ENCODE measurements at places on chromosomes 1 and 21.

GRCh38 chr21:23686737-23687523 lies 1920.4 kb downstream of the MRPL39 start:
- no peak for DNase-seq

GRCh38 chr1:56898879-56899278 lies 44.3 kb downstream of the C8A start:
- DNase-seq: no peak

DNA sequence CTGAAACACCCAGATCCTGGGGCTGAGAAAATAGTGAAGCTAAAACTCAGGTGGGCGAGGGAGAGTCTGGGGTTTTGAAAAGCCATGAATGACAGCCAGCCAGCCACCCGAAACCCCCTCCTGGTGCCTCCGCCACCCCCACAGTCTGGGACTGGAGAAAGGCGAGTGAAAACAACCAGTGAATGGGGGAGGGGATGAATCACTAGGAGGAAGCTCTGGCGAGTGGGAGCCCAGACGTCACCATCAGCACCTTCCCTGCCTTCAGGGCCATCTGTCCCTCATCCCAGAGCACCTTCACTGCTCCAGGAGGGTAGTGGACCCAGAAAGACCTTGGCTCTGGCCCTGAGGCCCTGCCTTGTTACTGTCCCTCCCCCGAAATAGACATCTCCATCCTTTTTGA lies 9.2 kb downstream of the RORC start:
- no peak for DNase-seq

DNA sequence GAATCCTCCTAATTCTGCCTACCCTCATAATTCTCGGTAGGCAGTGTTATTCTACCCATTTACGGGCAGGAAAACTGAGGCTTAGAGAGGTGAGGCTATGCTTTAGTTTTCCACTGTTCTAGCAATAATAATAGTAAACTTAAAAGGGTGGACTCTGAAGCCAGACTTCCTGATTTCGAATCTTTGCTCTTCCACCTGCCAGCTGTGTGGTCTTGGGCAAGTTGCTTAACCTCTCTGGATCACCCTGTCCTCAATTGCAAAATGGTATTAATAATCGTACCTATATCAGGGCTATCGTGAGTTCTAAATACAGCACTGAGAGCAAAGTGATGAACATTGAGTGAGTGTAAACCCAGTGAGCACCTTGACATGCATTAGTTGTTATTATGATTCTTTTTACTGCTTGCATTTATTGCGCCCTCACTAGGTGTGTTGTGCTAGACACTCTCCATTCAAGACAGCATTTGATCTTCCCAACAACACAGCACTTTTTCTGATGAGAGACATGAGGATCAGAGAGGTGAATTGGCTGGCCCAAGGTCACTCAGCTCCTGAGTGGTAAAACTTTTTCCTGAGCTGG lies 102.3 kb upstream of the CSF3R start:
- DNase-seq: no peak

DNA sequence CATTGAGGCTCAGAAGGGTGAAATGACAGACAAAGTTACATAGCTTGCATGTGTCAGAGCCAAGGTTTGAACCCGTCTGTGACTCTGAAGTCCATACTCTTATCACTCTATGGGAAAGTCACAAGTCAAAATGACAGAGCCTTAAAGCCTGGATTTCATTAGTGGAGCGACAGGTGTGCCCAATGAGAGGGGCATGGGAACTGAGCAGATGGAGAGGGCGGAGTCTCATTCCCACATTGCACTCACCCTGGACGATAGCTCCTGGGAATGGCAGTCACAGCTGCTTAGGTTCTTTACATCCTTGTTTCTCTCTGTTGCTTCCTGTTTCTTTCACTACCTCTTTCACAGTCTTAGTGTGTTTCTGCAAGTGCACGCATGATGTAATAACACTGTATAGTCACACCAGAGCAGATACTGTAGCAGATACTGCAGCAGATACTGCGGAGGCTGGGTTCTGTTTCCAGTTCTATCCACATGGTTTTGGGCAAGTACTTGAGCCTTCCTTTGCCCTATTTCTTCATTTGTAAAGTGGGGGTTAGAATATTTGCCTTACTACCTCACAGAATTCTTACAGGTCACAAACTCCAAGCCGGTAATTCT lies 127.2 kb downstream of the ZSCAN20 start:
- DNase-seq: no peak

DNA sequence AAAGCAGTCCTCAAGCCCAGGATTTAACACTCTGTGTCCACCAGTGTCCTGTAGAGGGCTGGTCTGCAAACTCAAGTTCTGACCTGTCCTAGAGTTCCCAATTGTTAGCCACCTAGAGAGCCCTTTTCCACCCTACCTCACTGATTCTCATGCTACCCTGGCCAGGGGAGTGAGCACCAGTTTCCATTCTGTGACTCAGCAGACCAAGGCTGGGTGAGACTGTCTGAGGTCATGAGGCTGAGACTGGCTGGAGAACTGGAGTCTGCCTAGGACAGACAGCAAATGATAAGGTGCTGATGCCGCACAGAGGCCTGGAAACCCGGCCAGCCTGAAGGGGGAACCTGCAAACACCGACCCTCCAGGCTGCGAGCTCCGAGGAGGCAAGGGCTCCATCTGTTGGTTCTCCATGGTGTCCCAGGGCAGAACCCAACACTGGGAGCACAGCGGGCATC lies 13.7 kb downstream of the GLIS1 start:
- no peak for DNase-seq

- no peak for DNase-seq
Measured at GRCh38 chr21:42453986-42454570, 41.9 kb downstream of the RSPH1 start.

DNA sequence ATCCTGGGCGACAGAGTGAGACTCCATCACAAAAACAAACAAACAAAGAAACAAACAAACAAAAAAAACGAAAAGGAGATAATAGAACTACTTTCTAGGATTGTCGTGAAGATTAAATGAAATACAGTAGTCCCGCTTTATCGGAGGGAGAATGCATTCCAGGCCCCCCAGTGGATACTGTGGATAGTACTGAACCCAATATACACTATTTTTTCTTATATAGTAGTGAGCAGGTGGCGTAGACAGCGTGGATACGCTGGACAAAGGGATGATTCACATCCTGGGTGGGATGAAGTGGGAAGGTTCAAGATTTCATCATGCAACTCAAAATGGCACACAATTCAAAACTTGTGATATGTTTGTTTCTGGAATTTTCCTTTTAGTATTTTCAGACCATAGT lies 8.0 kb downstream of the SLC35F3 start:
- DNase-seq: no peak

DNA sequence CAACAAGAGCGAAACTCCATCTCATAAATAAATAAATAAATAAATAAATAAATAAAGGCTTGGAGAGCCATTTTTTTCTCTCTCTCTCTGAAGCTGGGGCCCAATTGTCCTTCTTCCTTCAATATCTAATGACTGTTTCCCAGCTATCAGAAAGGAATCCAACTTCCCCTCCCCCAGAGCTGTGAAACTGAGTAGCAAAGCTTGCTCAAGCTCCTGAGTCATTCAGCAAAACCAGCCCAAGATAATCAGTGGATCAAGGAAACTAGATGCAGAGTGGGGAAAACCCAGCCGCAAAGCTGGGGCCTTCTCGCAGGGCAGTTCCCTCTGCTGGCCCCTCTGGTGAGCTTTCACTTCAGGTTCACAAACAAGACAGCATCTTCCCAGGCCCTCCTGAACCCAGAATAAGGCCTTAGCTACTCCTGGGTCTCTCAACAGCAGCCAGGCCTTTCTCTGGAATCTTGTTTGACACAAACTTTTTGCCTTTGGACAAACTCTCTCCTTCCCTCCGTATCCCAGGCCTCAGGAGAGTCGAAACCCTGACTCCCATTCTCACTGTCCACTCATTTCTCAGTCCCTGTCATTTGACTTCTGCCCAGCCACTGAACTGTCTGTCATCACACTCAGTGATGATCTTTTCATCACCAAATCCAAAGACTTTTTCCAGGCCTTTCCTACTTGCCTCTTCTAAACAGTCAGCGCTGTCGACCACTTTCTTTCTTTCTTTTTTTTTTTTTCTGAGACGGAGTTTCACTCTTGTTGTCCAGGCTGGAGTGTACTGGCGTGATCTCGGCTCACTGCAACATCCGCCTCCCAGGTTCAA lies 18.0 kb upstream of the PTP4A2 start:
- peak; percentile 57 for DNase-seq

DNA sequence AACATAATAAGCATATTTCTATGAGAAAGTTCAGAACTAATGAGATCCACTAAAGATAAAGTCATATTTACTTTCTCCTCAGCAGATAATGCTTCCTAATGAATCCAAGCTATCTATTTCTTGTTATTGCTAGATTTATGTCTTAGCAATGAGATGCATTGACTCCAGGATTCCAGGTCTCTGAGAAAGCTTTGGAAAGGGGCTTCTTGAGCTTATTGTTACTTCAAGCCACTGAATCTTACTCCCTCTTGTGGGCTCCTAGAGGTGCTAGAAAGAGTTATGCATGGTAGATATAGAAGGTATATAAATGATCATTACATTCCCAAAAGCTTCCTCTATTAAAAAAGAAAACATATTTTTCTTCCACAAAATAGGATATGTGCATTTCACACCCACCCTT lies 246.4 kb upstream of the ADAMTS5 start:
- DNase-seq: no peak

- no peak for DNase-seq
Measured at GRCh38 chr1:226526801-226527595, 21.6 kb upstream of the STUM start.

GRCh38 chr1:29849038-29849750 lies 612.9 kb downstream of the PTPRU start:
- DNase-seq: no peak

DNA sequence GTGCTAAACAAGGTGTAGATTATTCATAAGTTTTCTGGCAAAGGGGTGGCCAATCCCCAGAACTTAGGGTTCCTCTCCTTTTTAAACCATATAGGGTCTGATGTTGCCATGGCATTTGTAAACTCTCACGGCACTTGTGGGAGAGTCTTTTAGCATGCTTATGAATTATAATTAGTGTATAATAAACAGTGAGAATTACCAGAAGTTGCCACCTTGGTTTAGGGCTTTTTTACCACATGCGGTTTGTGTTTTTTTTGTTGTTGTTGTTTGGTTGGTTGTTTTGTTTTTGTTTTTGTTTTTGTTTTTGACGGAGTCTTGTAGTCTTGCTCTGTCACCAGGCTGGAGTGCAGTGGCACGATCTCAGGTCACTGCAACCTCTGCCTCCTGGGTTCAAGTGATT lies 8.9 kb upstream of the LAX1 start:
- no peak for DNase-seq

GRCh38 chr1:191358724-191359123 lies 799.5 kb upstream of the RGS18 start:
- DNase-seq: no peak

- no peak for DNase-seq
Measured at GRCh38 chr1:229062135-229062534, 208.8 kb upstream of the RAB4A start.

DNA sequence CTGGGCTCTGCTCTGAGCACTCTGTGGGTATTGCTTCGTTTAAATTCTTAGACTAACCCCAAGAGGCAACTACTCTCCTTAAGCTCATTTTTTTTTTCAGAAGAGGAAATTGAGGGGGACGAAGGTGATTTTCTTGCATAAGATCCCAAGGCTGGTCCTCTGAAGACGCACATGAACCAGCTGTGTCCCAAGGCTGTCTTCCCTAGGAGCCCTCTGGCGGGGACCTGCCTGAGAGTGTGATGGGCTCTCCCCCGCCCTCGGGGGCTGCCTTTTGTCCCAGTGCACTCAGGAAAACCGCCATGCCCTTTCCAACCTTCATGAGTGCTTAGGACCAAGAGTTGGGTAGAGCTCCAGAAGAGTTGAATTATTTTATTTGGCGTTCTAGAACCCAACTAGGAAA lies 21.7 kb downstream of the UMODL1 start:
- no peak for DNase-seq

DNA sequence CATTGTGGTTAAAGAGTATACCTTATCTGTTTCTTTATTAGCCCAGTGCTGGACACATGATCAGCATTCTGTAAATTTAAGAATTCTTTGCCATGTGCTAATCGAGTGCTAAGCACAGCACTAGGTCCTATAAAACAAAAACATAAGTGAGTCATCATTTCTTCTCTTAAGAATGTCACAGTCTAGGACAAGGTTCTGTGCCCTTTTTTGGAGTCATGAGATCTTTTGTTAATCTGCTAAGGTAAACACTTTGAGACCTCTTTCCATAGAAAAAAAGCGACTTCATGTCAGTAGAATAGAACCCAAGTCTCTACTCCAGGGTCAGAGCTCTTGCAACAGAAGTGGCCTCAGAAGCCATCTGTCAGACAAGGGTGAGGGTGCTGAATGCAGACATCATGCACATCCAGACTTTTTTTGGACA lies 70.0 kb upstream of the NFIA start:
- no peak for DNase-seq

DNA sequence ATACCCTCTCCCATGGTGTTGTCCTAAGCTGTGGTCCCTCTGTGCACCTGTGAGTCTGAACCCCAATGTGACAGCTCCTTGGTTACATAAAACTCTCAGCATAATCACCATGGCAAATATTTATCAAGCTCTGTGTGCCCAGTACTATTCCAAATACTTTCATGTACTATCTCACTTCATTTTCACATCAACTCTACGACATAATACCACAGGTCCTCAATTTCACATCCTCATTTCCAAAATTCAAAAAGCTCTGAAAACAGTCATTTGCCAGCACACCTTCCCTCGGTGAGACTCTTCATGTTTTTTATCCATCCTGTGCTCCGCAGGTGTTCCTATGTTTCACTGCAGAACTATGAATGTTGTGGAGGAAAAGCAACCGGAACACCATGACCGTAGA lies 12.4 kb upstream of the CREG1 start:
- DNase-seq: no peak

DNA sequence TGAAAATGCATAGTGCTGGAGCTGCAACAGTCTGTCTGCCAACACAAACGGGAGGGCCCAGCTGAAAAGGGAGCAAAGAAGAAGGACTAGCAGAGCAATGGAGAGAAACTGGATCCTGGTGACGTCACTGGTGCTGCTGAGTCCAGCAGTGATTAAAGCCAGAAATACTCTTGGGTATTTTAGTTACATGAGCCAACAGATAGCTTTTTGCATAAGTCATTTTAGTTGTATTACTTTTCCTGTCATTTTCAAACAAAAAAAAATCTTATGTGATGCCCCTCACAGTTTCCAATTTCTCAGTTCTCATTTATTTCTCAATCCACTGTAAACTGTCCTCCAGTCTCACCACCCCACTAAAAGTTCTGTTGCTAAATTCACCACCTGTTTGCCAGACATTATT lies 38.7 kb upstream of the NEK7 start:
- no peak for DNase-seq

DNA sequence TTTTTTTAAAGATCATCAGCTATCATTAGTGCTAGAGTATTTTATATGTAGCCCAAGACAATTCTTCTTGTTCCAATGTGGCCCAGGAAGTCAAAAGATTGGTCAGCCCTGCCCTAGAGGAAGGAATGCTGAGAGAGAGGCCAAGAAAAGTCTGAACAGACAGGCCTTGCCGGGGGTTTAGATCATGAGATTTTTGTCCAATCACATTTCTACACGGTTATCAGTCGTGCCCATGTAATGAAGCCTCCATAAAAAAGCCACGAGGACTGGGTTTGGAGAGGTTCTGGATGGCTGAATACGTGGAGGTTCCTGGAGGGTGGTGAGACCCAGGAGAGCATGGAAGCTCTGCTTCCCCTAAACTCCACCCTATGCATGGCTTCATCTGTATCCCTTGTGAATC lies 24.3 kb upstream of the ENO1 start:
- DNase-seq: no peak

GRCh38 chr1:205584732-205585131 lies 47.1 kb downstream of the ELK4 start:
- DNase-seq: no peak
